ENCODE measurements at places on chromosomes 7 and 10.

GRCh38 chr10:62278441-62278910 lies 9.8 kb upstream of the RTKN2 start:
- no peak for DNase-seq

GRCh38 chr10:103692952-103693811 lies 162.2 kb downstream of the SH3PXD2A start:
- no peak for DNase-seq

DNA sequence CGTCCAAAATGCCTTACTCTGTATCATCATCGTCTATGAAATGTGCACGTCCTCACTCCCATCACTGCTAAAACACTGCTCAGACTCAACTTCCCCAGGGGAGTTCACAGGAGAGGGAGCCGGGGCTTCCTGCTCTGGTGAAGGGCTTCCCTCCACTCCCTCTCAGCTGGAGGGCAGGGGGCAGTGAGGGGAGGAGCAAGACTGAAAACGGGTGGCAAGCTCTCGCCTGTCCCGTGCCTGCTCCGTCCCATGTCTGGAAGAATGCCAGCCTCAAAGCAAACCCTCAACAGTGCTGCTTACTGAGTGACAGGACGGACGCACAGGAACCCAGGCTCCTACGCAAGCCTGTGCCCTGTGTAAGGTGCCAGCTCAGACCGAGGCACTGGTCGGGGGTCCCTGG lies 25.1 kb downstream of the PRKAG2 start:
- no peak for DNase-seq

DNA sequence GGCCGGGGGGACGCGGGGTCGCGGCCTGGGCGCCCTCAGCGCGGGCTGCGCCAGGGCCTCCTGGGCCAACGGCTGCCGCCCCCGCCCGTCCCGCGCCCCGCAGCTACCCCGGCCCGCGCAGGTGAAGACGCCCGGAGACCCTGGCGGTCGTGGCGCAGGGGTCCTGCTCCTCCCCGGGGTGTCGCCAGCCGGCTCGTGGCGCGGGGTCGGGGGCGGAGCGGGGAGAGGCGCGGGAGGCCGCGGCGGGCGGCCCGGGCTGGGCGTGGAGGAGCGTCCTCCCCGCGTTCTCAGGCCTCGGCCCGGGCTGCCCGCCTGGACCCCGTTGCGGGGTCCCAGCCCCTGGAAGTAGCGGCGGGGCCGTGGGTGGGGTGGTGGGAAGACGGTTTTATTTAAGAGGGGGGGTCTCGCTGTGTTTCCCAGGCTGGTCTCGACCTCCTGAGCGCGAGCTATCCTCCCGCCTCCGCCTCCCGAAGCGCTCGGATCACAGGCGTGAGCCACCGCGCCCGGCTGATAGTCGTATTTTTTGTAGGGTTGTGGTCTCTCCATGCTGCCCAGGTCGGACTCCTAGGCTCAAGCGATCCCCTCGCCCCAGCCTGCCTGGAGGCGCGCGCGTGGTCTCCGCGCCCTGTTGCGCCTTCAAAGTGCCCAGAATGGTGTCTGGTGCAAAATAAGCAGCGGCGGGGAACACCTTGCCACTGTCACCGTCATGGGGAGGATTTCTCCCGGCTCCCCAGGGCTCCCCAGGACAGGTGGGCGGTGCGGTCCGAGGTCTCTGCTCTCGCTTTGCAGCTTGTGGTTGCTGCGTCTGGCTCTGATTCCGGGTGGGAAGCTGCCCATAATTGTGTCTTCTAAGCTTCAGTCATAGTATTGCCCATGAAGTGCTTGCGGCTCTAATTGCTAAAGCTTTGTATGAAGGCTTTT lies 15.3 kb upstream of the SUN1 start:
- DNase-seq: no peak

- no peak for DNase-seq
Observed at GRCh38 chr10:109593682-109594081, 329.6 kb downstream of the XPNPEP1 start.

GRCh38 chr10:79239275-79239779 lies 107.9 kb upstream of the PPIF start:
- no peak for DNase-seq

DNA sequence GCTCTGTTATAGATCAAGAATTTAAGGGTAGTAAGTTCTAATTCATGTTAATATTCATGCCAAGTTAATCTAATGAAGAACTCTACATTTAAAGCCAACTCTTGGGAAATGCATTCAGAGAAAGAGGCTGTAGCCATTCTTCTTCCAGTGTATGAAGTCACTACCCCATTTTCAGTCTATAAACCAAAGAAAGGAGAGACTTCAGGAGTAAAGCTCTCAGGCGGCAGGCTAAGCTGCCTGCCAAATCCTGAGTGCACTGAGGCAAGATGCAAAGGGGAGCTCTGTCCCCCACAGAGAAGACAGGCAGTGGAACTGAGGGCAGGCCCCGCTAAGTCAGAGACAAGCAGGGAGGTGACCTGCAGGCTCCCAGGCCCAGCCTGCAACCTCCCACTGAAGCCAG lies 41.5 kb downstream of the SLIT1 start:
- no peak for DNase-seq

- DNase-seq: no peak
Observed at GRCh38 chr10:666237-667012, 23.0 kb downstream of the DIP2C start.

- no peak for DNase-seq
Observed at GRCh38 chr10:47115322-47115721, 184.7 kb upstream of the GDF10 start.

- no peak for DNase-seq
Observed at GRCh38 chr10:89002226-89002978, 11.8 kb downstream of the FAS start.

DNA sequence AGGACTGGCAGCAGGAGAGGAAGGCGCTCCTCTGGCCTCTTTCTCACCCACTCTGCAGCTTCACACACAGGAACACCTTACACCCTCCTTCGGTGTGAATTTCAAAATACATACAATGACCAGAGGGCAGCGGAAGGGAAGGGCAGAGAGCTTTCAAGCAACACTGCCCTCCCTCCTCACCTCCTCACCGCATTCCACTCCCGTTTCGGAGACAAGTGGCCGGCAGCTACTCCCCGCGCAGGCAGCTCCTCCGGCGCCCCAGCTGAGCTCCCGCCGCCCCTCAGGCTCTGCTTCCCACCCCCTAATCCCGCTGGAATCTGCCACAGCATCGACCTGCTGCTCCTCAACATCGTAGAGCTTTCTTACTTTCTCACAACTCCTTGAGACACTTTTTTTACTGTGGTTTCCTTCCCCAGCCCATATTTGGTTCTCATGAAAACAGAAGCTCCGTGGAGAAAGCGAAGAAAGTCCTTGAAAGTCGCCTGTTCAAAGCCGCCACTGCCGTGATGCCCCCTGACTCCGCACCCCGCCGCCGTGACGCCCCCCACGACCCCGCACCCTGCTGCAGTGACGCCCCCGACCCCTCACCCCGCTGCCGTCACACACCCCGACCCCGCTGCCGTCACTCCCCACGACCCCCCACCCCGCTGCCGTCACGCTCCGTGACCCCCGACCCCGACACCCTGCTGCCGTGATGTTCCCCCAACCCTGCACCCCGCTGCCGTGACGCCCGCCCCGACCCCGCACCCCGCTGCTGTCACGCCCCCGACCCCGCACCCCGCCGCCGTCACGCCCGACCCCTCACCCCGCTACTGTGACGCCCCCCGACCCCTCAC lies 14.6 kb upstream of the GPER1 start:
- DNase-seq: no peak

DNA sequence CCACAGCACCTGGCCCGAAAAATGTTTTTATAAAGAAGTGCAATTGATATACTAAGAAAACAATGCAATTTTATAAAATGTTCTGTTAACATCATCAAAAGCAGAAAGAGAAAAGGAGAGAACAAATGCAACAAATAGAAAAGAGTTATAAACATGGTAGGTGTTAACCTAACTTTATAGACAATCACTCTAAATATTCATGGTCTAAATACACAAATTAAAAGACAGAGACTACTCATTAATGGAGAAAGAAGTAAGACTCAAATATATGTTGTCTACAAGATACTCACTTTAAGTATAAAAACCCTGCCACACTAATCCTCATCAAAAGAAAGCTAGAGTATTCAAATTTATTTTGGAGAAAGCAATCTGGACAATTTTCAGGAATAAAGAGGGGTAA lies 425.3 kb upstream of the ANKRD30A start:
- DNase-seq: no peak

GRCh38 chr7:149199234-149199995 lies 4.1 kb downstream of the ZNF282 start:
- no peak for DNase-seq

DNA sequence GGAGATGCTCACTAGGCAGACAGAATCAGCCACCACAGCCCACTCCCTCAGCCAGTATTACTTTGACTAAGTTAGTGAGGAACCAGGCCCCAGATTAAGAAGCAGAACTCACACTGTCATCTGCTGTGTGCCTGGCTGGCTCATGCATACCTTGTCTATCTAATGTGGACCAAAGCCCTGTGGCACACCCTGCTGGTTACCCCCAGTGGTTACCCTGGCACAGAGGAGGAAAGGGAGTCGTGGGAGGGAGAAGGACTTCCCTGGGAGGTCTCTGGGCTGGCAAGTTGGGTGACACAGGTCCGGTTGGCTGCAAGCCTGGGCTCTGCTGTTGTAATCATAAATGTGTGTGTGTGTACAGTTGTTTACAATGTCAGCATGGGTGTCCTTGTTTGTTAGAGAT lies 7.5 kb upstream of the SH2D4B start:
- no peak for DNase-seq

- DNase-seq: no peak
Observed at GRCh38 chr7:87853237-87853864, 22.8 kb downstream of the SLC25A40 start.
